ENCODE measurements at places on chromosomes 5 and 9.

DNA sequence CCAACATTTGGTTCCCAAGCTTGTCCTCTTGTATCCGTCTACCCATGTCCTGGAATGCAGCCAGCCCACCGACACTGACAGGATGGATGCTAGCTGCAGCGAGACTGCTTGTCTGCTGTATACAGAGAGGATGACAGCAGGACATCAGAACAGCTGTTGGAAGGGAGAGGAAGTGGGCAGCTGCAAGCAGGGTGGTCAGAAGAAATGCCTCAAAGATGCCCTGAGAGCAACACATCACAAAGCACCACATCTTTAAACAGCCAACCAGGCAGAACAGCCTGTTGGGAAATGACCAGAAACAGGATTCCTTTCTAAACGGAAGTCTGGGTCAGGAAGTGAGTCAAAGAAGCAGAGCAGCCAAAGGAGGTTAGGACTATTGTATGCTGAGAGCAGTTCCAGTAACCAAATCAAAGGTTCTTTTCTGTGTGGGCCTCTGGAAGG is 219.1 kb downstream of the NDUFS4 start:
- no peak for DNase-seq

- no peak for DNase-seq
Observed at GRCh38 chr9:111728617-111729366, 65.9 kb downstream of the SHOC1 start.

DNA sequence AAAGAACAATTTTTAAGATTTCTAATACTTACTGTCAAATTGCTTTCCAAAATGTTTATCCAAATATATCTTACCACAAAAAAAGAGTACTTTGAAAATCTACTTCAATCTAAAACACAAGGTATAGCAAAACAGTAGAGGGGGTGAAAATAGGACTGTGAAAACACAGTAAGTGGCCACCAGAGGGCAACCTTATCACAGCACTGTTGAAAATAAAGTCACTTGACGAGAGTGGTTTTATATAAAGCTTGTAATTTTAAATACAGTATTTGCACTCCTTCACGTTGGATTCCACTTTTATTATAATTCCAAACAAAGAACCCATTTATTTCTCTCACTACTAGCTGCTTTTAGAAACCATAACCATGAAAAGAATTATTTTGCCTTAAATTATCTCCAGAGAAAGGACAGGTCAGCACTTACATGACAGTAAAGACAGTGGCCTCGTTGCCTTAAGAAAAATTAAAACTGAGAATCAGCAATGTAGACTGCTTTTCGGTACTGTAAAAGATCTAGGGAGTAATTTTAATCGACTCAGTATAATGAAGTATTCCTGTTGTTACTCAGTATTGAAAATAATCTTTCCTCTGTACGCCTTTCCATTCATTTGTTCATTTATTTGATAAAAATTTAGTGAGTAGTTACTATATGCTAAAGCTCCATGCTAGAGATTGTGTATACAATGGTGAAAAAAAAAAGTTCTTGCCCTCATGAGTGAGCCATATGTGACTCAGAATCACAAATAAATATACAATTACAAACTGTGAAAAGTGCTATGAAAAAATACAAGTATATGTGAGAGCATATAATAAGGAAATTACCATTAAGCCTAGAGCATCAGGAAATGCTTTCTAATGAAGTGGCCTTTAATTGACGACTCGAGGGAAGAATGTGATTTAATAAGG is 40.0 kb upstream of the CDK5RAP2 start:
- no peak for DNase-seq

DNA sequence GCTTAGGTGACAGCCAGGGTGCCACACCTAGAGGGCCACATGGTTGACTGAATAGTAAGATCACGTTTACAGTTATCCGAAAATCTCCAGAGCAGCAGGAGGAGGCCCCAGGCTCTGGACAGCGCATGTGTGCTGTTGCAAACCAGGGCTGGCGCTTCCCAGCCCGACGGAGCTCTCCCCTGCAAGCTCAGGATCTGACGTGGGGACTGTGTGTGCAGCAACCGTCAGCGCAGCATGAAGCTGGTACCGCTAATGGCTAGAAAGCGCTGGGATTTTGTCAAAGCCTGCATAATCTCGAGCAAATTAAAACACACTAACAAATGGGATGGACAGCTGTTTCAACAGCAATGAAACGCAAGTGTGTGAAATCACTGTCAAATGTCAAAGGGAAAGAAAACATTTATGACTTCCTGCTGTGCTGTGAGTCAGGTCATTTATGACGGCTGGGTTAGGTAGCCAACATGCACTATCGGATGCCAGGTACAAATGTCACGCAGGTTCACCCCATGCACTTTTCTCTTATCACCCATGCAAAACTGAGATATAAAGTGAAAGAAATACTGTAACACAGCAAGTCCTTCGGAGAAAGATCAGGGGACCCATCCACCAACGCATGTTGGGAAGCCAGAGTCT is 7.5 kb downstream of the SURF4 start:
- DNase-seq, result no peak

DNA sequence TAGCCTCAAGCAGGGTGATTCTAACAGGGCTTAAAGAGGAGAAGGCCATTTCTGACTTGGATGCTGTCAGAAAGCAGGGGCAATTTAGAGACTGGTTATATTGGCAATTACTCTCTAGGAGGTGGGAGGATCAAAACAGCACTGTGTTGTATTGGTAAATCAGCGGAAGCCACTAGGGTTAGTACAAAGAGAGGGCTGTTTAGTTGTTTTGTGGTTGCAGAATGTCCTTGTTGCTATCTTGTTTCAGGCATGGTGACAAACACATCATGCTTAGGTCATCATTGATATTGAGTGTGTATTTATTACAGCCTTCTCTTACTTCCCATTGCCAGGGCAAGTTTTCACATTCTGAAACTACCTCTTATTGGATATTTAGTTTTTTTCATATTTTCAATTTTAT is 165.3 kb downstream of the TAF11L14 start:
- no peak for DNase-seq

DNA sequence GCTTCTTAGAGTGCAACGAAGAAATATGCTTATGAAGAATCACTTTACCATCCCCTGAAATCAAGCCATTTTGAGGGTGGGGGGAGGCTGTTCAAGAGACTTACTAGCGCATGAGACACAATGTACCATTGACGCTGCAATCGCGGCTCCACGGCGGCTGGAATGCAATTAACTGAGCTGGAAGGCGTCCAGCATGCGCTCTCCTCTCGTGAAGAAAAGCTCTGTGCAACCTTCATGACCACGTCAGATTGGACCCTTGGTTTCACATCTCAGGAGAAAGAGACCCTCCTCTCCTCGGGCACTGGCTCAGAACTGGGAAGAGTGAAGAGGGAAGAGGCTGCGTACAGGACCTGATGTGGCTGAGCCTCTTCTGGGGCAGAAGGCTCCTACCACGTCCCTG is 138.5 kb upstream of the IRX2 start:
- no peak for DNase-seq

GRCh38 chr5:34791761-34792244 is 47.2 kb upstream of the TTC23L start:
- DNase-seq, result no peak

GRCh38 chr5:9197881-9198260 is 348.0 kb downstream of the SEMA5A start:
- DNase-seq, result no peak

- no peak for DNase-seq
Observed at GRCh38 chr9:99079542-99079941, 25.4 kb upstream of the TGFBR1 start.

GRCh38 chr5:124707520-124707919 is 38.9 kb downstream of the ZNF608 start:
- no peak for DNase-seq

DNA sequence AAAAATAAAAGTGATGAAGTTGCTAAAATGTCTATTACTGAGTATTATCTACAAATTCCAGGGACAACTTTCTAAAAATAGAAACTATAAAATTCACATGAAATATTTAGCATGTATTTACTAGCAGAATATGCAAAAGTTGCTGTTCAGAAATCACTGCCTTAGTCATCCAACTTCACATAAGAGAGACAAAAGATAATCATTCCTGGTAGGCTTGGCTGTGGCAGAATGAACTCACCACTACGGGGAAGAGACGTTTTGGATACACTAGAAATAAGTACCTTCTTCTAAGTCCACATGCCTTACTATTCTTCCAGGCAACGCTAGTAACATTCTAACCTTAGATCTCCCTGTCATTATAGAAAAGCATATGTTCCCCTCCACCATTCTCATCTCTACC is 272.2 kb downstream of the BNC2 start:
- no peak for DNase-seq

GRCh38 chr9:14168381-14168780 is 145.6 kb downstream of the NFIB start:
- no peak for DNase-seq

GRCh38 chr9:81174023-81174422 is 515.3 kb downstream of the TLE1 start:
- DNase-seq, result no peak

- no peak for DNase-seq
Observed at GRCh38 chr9:137685741-137686420, 67.1 kb downstream of the EHMT1 start.

DNA sequence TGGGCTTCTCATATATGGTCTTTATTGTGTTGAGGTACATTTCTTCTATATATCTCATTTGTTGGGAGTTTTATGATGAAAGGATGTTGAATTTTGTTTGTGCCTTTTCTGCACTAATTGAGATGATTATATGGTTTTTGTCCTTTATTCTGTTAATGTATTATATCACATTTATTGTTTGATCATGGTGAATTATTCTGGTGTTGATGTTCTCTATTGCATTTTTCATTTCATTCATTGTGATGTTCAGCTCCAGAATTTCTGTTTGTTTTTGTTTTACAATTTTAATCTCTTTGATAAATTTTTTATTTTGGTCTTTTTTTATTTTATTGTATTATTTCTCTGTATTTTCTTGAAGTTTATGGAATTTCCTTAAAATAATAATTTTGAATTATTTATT is 35.4 kb downstream of the FBXO4 start:
- no peak for DNase-seq

GRCh38 chr9:112764837-112765236 is 14.3 kb downstream of the SNX30 start:
- DNase-seq, result no peak

DNA sequence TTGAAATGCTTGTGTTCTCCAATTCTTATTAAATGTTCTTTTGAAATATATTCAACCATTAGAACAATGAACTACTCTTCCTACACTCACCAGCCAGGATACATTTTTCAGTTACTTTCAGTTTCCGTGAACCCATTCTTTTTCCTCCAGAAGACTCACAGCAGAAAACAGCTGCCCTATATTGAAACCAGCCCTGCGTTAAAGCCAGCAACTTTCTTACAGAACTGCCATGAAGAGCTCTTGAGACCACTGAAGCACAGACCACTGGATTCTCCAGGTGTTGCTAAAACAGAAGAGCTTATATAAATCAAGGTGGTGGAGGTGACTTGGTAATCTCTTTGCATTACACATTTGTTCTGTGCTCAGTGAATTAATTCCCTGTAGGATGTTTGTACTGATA is 365.9 kb upstream of the C9orf72 start:
- DNase-seq, result no peak

DNA sequence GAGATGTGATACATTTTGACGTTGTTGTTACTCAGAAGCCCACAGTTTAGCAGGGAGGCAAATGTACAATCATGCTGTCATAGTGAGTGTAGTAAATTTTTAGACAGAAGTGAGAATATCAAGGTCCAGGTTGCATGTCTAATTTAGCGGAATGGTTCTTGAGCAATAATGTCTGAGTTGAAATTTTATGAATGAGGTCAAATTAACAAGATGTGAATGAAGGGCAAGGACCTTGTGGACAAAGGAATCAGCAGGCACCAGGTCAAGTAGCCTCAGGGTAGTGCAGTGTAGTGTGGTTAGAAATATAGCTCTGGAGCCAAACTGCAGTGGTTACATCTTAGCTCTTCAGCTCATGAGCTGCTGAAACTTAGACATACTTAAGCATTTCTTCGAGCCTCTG is 36.2 kb downstream of the TNFSF8 start:
- no peak for DNase-seq

DNA sequence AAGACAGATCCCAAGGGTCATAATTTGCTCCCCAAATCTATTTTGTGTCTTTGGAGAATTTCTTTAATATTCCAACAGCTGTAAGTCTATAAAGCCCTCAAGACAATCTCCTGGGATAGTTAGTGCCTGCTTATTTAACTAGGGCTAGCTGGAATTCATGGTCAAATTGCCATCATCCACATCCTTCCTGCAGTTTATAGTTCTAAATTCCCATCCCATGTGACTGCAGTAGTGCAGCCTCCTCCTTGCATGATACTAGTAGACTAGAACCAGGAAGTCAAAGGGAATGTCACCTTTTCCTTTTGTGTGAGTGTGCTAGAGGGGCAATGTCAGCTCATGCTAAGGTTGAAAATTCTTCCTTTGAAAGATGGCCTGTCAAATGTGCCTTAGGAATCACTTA is 214.8 kb upstream of the PIK3R1 start:
- DNase-seq, result no peak

GRCh38 chr5:171310819-171311321 is 1.8 kb downstream of the TLX3 start:
- DNase-seq, result no peak

DNA sequence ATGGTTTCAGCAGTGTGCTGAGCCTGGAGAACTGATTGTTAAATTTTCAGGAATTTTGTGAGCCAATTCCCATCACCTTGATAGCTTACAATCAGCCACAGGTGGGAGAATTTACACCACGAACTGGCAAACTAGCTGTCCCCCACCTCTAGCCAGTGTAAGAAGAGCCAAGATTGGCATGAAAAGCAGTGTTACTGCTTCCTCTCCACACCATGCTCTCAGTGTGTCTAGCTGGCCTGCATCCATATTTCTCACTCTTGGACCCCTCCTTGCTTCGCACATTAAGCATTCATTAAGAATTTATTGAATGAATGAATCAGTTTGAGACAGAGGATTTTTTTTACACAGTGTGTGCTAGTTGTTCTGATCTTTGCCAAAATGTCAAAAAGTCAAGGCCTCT is 36.7 kb upstream of the MAN2A1 start:
- no peak for DNase-seq

- no peak for DNase-seq
Observed at GRCh38 chr5:14853685-14854084, 17.9 kb downstream of the ANKH start.

GRCh38 chr9:8179381-8180053 is 379.9 kb upstream of the DMAC1 start:
- no peak for DNase-seq

- no peak for DNase-seq
Observed at GRCh38 chr9:4113711-4114110, 186.2 kb downstream of the GLIS3 start.

DNA sequence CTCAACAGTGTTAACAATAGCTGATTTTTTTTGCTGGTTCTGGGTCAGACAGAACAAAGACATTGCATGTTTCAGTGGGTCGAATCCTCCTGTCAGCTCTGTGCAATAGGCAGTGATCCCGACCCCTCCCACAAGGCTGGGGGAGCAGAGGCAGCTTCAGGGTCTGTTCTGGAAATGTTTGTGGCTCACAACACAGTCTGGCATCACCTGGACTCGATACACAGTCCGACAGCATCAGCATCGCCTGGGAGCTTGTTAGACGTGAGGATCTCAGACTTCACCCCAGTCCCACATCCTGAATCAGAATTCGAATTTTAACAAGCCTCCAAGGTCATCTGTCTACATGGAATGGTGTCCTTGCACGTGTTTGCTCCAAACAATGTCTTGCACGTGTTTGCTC is 384.7 kb downstream of the IRX2 start:
- no peak for DNase-seq
